ENCODE measurements at places on chromosomes 5 and 9. TPM values are rescaled to one million over a fixed set of nuclear protein-coding genes. Genes with fewer than 3 reads are reported as not detected.

DNA sequence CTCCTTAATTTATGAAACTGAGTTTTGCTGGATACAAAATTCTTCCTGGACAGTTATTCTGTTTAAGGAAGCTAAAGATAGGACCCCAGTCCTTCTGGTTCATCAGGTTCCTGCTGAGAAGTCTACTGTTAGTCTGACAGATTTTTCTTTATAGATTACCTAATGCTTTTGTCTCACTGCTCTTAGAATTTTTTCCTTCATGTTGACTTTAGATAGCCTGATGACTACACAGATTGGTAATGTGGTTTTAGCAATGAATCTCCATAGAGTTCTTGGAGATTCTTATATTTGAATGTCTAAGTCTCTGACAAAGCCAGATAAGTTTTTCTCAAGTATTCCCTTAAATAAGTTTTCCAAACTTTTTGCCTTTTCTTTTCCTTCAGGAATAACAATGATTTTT lies 419.7 kb downstream of the CDH10 start:
- no peaks in the 10 kb centered on the region for H3K27me3 ChIP-seq
- DNase-seq = no peak
- no peaks in the 10 kb centered on the region for H3K36me3 ChIP-seq
- H3K4me3 ChIP-seq = no peak overlapping the region

DNA sequence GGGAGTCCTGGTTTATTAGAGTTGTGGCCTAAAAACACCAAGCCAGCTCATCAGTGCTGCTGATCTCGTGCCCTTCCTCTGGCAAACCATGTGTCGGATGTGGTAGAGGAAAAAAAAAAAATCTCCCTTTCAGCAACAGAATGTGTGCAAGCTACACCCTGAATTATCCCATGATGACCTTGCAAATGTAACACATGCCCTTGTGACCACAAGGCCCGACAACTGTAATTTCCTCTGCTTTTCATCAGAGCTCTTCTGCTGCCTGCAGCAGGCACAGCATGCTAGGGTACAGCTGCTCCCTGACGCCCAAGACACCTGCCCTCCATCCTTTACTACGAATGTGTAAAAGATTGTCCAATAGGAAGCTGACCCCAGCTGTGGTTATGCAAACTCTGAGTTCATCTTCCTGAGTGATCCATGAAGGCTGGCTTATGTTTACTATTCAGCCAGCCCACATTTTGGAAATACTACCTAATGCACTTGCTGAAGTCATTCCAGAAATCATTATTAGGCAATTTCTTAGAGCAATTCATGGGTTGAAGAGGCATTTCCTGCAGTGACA lies 14.6 kb upstream of the BNC2 start:
- H3K4me1 ChIP-seq = no peaks in the 10 kb centered on the region
- H3K36me3 ChIP-seq = no peaks in the 10 kb centered on the region
- H3K27ac ChIP-seq = no peak overlapping the region
- H3K27me3 ChIP-seq = no peaks in the 10 kb centered on the region

DNA sequence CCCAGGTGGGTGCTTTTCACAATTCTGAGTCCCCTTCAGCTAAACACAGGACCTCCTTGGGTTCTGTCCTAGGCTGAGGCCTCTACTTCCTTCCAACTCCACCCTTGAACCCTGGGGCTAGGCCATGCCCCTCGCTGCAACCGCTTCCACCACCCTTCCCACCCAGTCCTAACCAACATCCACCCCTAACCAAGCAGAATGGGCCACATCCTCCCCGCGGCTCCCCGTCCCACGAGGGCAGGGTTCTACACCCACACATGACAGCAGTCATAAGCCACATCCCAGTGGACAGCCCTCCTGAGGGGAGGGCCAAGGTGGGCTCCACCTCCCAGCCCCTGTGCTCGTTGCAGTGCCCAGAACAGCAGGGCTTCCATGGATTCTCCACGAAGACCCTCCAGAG lies 65.8 kb downstream of the SHB start:
- no peak for DNase-seq
- no peaks in the 10 kb centered on the region for H3K36me3 ChIP-seq
- H3K27ac ChIP-seq = no peak overlapping the region
- no peaks in the 10 kb centered on the region for H3K27me3 ChIP-seq

DNA sequence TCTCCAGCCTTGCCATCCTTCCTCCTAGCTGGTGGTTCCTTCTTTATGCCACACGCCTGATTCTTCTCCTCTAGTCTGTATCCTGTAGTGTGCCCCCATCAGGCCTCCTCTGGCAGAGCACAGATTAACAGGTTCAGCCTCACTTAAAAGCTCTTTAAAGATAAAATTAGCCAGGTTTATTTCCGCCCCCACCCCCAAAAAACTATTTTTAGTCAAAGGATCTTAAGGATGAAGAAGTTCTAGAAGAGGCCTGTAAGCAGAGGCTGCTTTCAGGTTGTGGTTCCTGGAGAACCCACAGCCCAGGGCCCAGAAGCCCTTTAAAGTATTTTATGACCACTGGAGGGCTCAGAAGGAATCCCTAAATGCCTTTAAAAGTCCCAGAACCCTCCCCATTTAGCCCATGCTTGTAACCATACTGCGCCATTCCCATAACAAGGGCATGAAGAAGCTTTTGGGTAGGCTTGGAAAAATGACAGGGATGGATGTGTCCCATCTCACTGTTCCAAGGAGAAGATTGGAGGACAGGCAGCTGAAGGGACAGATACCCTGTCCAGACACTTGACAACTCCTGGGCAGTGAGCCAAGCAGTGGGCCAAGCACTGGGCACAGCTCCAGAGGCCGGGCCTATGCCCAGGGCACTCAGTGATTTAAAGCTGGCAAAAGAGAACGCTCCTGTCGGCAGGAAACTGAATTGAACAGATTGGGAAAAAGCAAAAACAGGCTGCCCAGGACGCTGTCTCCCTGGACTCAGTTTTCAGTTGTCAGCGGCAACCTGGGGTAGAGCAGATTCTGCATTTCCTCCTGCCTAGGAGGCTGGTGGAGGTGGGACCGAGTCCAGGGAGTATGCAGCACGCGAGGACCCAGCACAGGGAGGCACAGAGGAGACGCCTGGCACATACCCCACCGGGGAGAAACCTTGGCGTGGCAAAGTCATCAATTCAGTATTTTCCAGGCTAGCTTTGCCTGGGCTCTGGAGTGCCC lies 106.3 kb upstream of the SSBP2 start:
- no peaks in the 10 kb centered on the region for H3K27me3 ChIP-seq
- no peak overlapping the region for H3K27ac ChIP-seq
- H3K4me1 ChIP-seq = no peaks in the 10 kb centered on the region
- peak; percentile 33 for DNase-seq
- no peak overlapping the region for H3K4me3 ChIP-seq
- no peaks in the 10 kb centered on the region for H3K36me3 ChIP-seq

- no peaks in the 10 kb centered on the region for H3K27me3 ChIP-seq
- H3K4me3 ChIP-seq = no peak overlapping the region
- no peaks in the 10 kb centered on the region for H3K4me1 ChIP-seq
- no peak overlapping the region for H3K27ac ChIP-seq
Observed at GRCh38 chr5:169717288-169717687, 80.2 kb downstream of the DOCK2 start.

- no peaks in the 10 kb centered on the region for H3K36me3 ChIP-seq
- H3K4me1 ChIP-seq = no peaks in the 10 kb centered on the region
- H3K27me3 ChIP-seq = no peaks in the 10 kb centered on the region
- no peak for DNase-seq
Observed at GRCh38 chr5:4563400-4563799, 576.7 kb upstream of the ADAMTS16 start.

GRCh38 chr5:92508271-92508670 lies 1072.7 kb downstream of the NR2F1-AS1 start:
- H3K36me3 ChIP-seq = no peaks in the 10 kb centered on the region
- no peak for DNase-seq
- H3K27me3 ChIP-seq = no peaks in the 10 kb centered on the region
- no peak overlapping the region for H3K4me3 ChIP-seq

GRCh38 chr5:149639737-149640136 lies 58.4 kb downstream of the ARHGEF37 start:
- H3K36me3 ChIP-seq = no peaks in the 10 kb centered on the region
- no peak overlapping the region for H3K4me3 ChIP-seq
- DNase-seq = no peak
- no peaks in the 10 kb centered on the region for H3K27me3 ChIP-seq
- H3K27ac ChIP-seq = peak overlapping the region; percentile 73
- peaks cover 6% of the 10 kb centered on the region for H3K4me1 ChIP-seq

DNA sequence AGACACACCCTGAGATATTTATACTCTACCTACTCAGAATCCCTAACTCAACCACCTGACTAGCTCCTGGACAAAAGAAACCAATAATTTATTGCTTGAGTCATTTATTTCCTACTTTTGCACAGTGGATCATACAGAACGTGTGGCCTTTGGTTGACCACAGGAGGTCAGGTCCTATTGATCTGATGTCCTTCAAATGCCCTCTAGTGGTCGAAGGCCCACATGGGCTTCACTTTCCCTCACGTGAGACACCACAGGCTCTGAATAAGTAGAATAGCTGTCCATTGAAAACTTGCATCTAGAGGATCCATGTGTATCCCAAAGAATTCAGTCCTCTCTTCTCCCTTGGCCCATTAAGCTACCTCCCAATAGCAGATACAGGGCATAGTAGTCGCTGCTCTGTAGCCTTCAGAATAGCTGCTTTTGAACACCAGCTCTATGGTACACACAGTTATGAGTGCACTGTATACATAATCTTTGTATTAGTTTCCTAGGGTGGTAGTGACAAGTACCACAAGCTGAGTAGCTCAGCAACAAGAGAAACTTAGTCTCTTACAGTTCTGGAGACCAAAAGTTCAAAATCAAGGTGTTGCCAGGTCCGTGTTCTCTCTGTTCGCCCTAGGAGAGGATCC lies 177.6 kb upstream of the SMARCA2 start:
- H3K4me3 ChIP-seq = no peak overlapping the region
- peak; percentile 26 for DNase-seq
- H3K36me3 ChIP-seq = no peaks in the 10 kb centered on the region

GRCh38 chr5:1745123-1745795 lies 54.4 kb downstream of the MRPL36 start:
- H3K36me3 ChIP-seq = no peaks in the 10 kb centered on the region
- no peaks in the 10 kb centered on the region for H3K27me3 ChIP-seq
- H3K4me3 ChIP-seq = no peak overlapping the region
- no peak for DNase-seq
- H3K27ac ChIP-seq = no peak overlapping the region

DNA sequence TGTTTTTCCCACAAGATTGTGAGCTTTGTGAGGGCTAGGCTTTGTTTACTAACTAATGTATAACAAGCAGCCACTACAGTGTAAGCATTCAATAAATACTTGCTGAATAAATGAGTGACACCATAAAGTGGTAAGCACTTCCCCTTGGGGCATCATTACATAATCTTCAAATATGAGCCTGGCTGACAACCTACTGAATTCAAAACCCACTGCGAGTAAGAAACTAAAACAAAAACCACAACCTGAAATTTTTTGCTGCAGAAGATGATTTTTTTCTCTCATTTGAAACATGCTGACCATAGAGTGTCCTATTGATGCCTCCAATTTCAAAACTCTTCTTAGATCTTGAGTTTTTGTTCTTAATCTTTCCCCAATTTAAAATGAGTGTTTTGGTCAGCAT lies 331.3 kb upstream of the CCNG1 start:
- H3K27me3 ChIP-seq = no peaks in the 10 kb centered on the region
- H3K27ac ChIP-seq = no peak overlapping the region
- DNase-seq = no peak
- H3K36me3 ChIP-seq = no peaks in the 10 kb centered on the region
- no peaks in the 10 kb centered on the region for H3K4me1 ChIP-seq

DNA sequence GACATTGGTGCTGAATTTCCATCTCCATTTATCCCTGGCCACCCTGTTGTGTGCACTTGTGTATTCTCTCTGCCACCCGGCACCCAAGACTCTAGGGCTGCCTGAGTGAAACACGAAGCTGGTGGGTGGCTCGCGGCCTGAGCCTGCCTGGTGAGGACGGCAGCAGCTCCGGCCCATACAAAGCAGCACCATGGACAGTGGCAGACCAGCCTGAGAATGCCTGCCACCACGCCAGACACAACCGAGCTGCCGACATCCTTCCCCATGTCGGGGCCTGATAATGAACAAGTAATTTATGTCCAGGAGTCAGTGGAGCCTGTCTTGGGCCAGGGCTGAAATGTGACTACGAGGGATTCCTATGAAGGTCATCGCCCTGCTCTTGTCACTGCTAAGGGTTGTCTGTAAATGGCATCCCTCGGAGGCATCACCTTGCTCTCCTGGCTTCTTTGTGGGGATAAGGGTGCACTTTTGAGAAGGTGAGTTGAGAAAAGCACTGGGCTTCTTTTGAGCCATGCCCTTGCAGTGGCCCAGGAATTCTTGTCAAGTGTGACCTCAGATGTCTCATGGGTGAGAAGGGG lies 175.7 kb downstream of the MELK start:
- no peaks in the 10 kb centered on the region for H3K27me3 ChIP-seq
- H3K36me3 ChIP-seq = no peaks in the 10 kb centered on the region
- H3K27ac ChIP-seq = no peak overlapping the region
- H3K4me1 ChIP-seq = no peaks in the 10 kb centered on the region
- no peak for DNase-seq
- no peak overlapping the region for H3K4me3 ChIP-seq

DNA sequence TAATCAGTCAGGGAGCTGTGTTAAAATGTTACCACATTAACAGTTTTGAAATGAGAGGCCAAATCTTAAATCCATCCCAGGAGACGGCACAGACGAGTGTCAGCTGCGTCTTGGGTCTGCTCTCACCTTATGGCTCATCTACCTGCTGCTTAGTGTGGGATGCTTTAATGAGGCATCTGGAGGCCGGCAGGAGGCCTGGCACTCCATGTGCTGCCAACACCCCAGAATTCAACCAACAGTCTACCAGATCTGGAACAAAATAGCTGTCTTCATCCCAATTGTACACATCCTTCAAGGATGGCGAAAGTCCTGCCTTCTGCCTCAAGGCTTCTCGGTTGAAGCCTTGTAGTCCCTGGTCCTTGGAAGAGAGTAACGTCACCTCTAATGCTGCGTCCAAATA lies 12.0 kb downstream of the PRKACG start:
- no peak overlapping the region for H3K4me3 ChIP-seq
- H3K36me3 ChIP-seq = no peaks in the 10 kb centered on the region
- H3K27ac ChIP-seq = no peak overlapping the region
- H3K27me3 ChIP-seq = no peaks in the 10 kb centered on the region
- H3K4me1 ChIP-seq = no peaks in the 10 kb centered on the region

- no peak overlapping the region for H3K4me3 ChIP-seq
- no peaks in the 10 kb centered on the region for H3K36me3 ChIP-seq
- H3K27me3 ChIP-seq = no peaks in the 10 kb centered on the region
- H3K4me1 ChIP-seq = no peaks in the 10 kb centered on the region
- no peak overlapping the region for H3K27ac ChIP-seq
- no peak for DNase-seq
Observed at GRCh38 chr9:328453-328852, 113.8 kb downstream of the DOCK8 start.

GRCh38 chr9:35397923-35398322 lies 92.0 kb upstream of the RUSC2 start:
- no peaks in the 10 kb centered on the region for H3K27me3 ChIP-seq
- H3K4me3 ChIP-seq = no peak overlapping the region
- no peaks in the 10 kb centered on the region for H3K4me1 ChIP-seq
- DNase-seq = no peak
- no peak overlapping the region for H3K27ac ChIP-seq

IFNA10 gene
- total RNA-seq = not detected

BSPRY gene
- total RNA-seq = 25.6 TPM

ST6GALNAC4 gene
- 66.5 TPM for total RNA-seq

HK3 gene
- 3.0 TPM for total RNA-seq

ZNF474 gene
- total RNA-seq = not detected

PAEP gene
- total RNA-seq = not detected

CCDC187 gene
- 0.30 TPM for total RNA-seq

Measured in colonic mucosa (tissue), 4 donors.